Activated CD8-positive, alpha-beta memory T cell treated with anti-CD3 and anti-CD28 coated beads, Interleukin-2, amount 50 U/mL, for 4 hours (primary cell): ENCODE measurements at places on chromosomes 1 and 21.

- DNase-seq, result no peak
These were observed 10.9 kb upstream of the RBM15 start for GRCh38 chr1:110328274-110328673.

- DNase-seq, result no peak
These were observed 84.1 kb upstream of the NEGR1 start for GRCh38 chr1:72366466-72366865.

DNA sequence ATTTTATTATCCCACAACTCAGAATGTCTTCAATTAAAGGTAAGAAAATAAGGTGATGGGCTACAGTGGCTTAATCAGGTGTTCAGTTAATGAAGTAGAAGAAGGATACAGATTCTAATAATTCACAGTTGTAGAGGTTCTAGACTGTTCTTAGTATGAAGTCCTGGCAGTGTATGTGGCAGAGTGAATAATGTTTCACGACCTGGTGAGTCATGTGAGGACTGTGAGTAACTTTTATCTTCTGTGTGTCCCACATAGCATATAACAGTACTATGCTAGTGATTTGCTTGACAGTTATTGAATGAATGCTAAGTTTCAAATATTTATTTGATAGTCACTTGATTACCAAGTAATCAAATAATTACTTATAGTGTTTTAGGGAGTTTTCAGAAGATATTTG is 20.0 kb downstream of the SLC16A4 start:
- DNase-seq, result no peak

GRCh38 chr1:223349241-223349640 is 14.7 kb downstream of the SUSD4 start:
- DNase-seq, result no peak

DNA sequence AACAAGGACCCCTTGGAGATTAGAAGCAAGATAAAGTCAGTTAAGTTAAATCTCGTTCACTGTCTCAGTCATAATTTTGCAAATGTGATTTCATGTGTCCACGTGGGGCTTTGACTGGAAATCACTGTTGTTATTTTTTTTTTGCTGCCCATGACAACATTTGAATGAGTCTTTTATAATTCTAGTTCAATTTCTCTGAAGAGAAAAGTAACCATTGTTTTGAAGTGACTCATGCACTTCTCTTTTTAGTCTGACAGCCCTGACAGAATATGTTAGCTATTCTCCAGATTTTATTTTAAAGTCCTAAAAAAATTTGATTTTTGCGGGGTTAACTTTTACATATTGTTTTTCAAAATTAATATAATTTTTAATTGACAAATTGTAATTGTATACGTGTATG is 30.7 kb upstream of the NLRP3 start:
- DNase-seq, result no peak
